ENCODE measurements at places on chromosomes 1 and 21. TPM values are rescaled to one million over a fixed set of nuclear protein-coding genes. Genes with fewer than 3 reads are reported as not detected.

GRCh38 chr1:2300004-2300771 lies 72.1 kb downstream of the SKI start:
- peak; percentile 67 for DNase-seq
- H3K4me1 ChIP-seq, result peaks cover 44% of the 10 kb centered on the region
- no peaks in the 10 kb centered on the region for H3K27me3 ChIP-seq
- peak overlapping the region; percentile 91 for H3K27ac ChIP-seq
- H3K4me3 ChIP-seq, result peak overlapping the region; percentile 77

- DNase-seq, result no peak
- H3K4me1 ChIP-seq, result no peaks in the 10 kb centered on the region
- peaks cover 11% of the 10 kb centered on the region for H3K27me3 ChIP-seq
- no peak overlapping the region for H3K27ac ChIP-seq
- no peak overlapping the region for H3K4me3 ChIP-seq
- H3K36me3 ChIP-seq, result no peaks in the 10 kb centered on the region
These were observed 40.4 kb downstream of the ZNF691 start for GRCh38 chr1:42886800-42887199.

DNA sequence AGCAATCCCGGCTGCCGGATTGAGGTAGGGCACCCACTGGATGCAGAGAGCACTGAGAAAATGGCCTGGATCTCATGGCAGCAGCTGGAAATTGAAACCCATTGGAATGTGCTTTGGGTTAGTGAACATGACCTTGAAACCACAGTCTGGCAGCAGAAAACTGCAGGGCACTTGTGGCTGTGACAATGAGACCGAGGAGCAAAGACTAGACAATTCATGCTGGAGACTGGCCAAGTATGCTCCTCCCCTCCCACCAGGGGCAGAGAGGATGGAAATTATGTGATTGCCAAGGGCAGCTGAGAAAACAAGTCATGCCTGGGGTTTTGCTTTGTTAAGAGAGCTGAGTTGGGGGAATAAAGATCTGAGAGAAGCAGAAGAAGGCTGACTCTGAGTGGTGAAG lies 60.7 kb downstream of the ZNF697 start:
- H3K4me3 ChIP-seq, result no peak overlapping the region
- H3K27ac ChIP-seq, result no peak overlapping the region
- DNase-seq, result no peak
- H3K36me3 ChIP-seq, result no peaks in the 10 kb centered on the region

GRCh38 chr1:228472655-228473054 lies 14.5 kb upstream of the RNF187 start:
- H3K4me1 ChIP-seq, result peaks cover 29% of the 10 kb centered on the region
- DNase-seq, result no peak
- peak overlapping the region; percentile 49 for H3K27ac ChIP-seq
- peak overlapping the region; percentile 13 for H3K4me3 ChIP-seq
- H3K36me3 ChIP-seq, result no peaks in the 10 kb centered on the region

DNA sequence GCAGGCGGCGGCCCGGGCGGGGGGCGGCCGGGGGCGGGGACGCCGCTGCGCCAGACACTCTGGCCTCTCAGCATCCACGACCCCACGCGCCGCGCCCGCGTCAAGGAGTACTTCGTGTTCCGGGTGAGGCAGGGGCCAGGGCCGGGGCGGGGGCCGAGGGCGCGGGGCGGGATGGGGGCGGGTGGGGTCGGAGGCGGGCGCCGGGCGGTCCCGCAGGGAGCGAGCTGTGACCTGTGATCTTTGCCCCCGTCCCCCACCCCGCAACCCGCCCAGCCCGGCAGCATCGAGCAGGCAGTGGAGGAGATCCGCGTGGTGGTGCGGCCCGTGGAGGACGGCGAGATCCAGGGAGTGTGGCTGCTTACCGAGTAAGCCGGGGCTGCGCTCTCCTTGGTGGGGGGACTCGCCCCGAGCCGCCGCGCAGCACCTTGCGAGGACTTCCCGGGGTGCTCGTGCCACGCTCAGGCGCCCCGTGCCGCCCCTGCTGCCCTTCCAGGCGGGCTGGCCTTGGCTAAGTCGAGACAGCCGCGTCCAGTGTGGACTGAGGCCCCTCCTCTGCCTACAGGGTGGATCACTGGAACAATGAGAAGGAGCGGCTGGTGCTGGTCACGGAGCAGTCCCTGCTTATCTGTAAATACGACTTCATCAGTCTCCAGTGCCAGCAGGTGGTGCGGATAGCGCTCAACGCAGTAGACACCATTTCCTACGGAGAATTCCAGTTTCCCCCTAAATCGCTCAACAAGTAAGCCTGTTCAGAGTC lies 514 bp downstream of the TPRG1L start:
- peaks cover 6% of the 10 kb centered on the region for H3K36me3 ChIP-seq
- peak overlapping the region; percentile 6 for H3K27ac ChIP-seq
- H3K4me1 ChIP-seq, result peaks cover 27% of the 10 kb centered on the region
- peaks cover 8% of the 10 kb centered on the region for H3K27me3 ChIP-seq

- no peak overlapping the region for H3K4me3 ChIP-seq
- peaks cover 3% of the 10 kb centered on the region for H3K27me3 ChIP-seq
- no peak overlapping the region for H3K27ac ChIP-seq
- H3K36me3 ChIP-seq, result no peaks in the 10 kb centered on the region
- H3K4me1 ChIP-seq, result no peaks in the 10 kb centered on the region
These were observed 116.8 kb downstream of the KCNH1 start for GRCh38 chr1:211017075-211017718.

DNA sequence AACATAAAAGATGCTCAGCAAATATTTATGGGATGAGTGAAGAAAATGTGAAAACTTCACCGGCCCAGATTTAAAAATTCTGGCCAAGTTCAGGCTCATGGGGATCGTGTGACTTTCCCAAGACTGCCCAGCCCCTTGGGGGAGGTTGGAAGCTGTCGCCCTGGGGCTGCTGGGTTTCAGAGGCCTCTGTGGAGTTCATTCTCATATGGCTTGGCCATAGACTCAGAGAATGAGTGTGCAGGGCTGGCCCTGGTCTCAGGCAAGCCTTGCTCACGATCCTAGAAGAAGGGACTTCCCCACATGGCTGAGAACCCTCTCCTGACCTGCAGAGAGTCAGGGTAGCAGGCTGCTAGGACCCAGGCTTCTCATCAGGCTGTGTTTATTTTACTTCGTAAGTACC lies 24.6 kb downstream of the PADI2 start:
- H3K4me1 ChIP-seq, result no peaks in the 10 kb centered on the region
- H3K4me3 ChIP-seq, result no peak overlapping the region
- H3K27me3 ChIP-seq, result no peaks in the 10 kb centered on the region
- no peak for DNase-seq
- no peaks in the 10 kb centered on the region for H3K36me3 ChIP-seq

DNA sequence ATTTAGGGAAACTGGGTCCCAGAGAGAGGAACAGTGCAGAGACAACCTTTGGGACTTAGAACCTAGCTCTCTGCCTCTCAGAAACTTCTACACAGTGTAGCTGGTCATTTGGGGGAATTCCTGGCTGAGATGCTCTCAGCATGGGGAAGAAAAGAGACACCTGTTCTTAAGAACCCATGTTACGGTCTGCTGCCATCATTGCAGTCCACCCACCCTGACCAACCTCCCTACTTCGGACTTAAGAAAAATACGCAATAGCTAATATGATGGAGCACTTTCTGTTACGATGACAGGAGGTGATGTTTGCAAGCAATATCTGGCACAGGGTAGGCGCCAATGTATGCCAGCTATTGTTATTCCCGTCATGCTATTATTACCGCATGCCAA lies 177.9 kb downstream of the IGSF21 start:
- no peaks in the 10 kb centered on the region for H3K4me1 ChIP-seq
- H3K27ac ChIP-seq, result no peak overlapping the region
- no peaks in the 10 kb centered on the region for H3K36me3 ChIP-seq

DNA sequence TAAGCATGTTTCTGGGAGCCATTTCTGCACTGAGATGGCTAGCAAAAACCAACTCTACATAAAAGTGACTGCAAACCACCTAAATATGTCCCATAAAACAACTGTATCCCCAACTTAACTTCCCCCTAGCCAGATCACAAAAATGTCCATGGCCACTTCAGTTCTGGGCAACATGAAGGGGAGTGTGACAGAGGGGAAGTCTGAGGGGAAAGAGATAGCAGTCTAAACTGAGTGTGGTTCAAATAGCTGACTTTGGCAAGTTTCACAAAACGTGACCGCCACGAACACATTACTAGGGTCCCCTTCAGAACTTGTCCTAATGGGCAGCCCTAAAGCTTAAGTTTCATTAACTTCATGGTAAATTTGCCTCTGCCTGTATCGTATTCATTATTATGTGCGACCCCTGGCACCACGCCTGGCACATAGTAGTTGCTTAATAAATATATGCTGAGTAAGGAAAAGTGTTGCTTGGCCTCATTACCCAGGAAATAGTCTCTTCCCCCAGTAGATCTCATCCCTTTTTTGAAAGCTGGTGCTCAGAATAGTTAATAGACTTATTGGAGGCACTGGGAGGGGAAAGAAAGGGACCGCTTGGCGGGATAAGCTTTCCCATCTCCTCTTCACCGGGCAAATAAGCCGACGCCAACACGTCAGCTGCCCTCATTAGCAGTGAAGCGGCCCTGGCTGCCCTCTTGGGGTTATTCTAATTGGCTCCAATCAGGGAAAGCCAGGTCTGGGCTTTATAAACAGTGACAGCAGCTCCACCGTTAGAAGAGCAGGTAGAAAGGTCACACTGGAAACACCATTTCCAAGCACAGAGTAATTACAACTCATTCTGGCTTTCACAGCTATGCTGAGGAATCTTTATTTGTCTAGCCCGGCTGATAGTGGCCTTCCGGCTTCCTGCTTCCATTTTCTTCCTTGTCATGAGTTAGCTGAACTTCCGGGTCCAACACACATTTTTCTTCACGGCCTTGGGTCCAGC lies 122.1 kb downstream of the LRIG2 start:
- H3K27me3 ChIP-seq, result no peaks in the 10 kb centered on the region
- H3K4me3 ChIP-seq, result no peak overlapping the region
- no peak overlapping the region for H3K27ac ChIP-seq
- H3K36me3 ChIP-seq, result no peaks in the 10 kb centered on the region

GRCh38 chr1:235923466-235924021 lies 56.8 kb upstream of the LYST start:
- peaks cover 4% of the 10 kb centered on the region for H3K36me3 ChIP-seq
- H3K4me1 ChIP-seq, result peaks cover 42% of the 10 kb centered on the region
- H3K4me3 ChIP-seq, result peak overlapping the region; percentile 29
- H3K27ac ChIP-seq, result peak overlapping the region; percentile 31
- no peaks in the 10 kb centered on the region for H3K27me3 ChIP-seq

DNA sequence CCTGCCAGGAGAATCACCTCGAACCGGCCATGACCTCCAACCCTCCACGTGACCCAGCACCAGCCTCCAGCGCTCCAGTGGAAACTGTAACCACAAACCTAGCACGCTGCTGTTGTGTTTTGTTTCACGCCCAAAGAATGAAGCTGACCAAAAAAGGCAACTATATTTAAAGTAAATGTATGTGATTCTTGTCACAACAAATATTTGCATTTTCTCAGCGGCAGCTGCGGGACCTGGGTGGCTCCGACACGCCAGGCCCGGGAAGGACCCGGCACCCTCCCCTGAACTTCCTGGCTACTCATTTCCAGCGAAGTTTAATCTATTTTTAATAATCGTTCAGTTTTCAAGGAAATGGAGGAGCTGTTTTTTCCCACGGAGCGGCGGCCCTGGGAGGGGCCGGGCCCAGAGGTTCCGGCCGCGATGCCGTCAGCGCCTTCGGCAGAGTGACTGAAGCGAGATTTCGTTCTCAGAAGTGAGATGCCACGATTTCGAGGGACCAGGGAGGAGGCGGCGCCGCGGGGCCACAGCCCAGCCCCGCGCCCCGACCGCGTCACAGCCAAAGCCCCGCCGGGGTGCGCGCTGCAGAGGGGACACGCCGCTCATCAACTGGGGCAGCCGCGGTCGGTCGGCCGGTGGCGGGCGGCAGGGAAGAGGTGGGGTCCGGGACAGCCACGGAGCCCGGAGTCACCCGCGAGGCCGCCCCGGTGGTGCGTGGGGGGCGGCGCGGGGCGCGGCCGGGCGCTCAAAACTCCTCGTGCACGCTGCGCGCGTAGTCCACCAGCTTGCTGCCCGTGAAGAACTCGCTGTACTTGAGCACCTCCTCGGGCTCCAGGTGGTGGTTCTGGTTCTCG lies 3.0 kb upstream of the TNFRSF4 start:
- no peak for DNase-seq
- peaks cover 46% of the 10 kb centered on the region for H3K4me1 ChIP-seq
- H3K36me3 ChIP-seq, result peaks cover 37% of the 10 kb centered on the region
- H3K27ac ChIP-seq, result peak overlapping the region; percentile 99

DNA sequence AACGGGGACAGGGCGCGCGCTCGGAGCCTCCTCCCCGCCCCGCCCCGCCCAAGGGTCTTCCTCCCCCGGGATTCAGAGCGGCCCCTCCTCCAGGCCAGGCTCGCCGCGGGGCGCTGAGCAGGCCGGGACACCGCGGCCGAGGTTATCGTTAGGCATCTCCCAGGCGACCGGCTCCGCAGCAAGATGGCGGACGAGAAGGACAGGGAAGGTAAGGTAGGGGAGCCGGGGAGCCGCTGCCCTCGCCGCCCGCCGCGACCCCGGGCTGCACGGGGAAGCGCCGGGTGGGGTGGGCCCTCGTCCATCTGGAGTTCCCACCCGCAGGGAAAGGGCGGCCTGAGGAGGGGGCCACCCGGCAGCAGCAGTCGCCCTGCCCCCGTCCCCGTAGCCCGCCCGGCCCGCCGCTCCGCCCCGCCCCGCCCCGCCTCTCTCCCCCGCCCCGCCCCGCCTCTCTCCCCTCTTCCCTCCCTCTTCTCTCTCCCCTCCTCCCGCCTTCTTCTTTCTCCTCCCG lies 105.9 kb upstream of the HNRNPU start:
- H3K4me1 ChIP-seq, result peaks cover 21% of the 10 kb centered on the region
- H3K27me3 ChIP-seq, result peaks cover 2% of the 10 kb centered on the region
- peaks cover 3% of the 10 kb centered on the region for H3K36me3 ChIP-seq

DNA sequence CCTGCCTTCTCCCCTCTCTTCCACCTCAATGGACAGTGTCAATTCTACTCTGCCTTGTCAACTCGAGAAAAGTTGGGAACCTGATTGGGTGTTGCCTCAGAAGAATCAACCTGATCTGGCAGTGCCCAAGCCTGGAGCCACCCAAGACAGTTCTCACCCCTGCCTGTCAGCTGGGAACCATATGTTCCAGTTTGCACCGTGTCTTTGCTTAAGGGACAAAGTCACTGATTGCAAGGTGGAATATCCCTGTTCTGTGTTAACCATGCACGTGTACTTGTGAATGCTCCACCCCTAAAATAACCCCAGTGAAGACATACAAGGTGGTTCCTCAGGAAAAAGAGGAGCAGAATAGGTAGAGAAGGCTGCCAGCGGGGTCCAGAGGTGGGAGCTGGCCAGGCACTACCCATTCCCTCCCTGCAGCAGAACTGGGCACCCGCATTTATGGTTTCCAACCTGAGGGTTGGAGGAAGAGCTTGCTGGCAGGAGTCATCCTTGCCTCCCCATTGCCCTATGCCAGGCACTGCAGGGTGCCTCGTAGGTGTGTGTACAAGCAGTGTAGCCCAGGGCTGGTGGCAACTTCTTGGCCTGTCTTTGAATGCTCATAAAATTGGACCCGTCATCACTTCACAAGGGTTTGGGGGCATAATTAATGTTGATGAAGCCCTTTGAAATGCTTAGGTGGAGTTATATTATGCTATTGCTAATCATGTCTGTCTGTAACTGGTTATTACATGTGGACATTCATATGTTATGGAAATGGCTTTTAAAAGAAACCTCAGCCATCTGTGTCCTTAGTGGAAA lies 11.3 kb downstream of the NIPAL3 start:
- no peaks in the 10 kb centered on the region for H3K27me3 ChIP-seq
- DNase-seq, result no peak
- H3K27ac ChIP-seq, result no peak overlapping the region
- no peak overlapping the region for H3K4me3 ChIP-seq
- peaks cover 25% of the 10 kb centered on the region for H3K4me1 ChIP-seq

GRCh38 chr1:183883623-183884022 lies 78.7 kb downstream of the RGL1 start:
- H3K36me3 ChIP-seq, result peaks cover 14% of the 10 kb centered on the region
- H3K27me3 ChIP-seq, result no peaks in the 10 kb centered on the region
- H3K27ac ChIP-seq, result no peak overlapping the region
- DNase-seq, result no peak
- H3K4me1 ChIP-seq, result peaks cover 20% of the 10 kb centered on the region

SMCP gene
- total RNA-seq, result not detected

CFAP126 gene
- not detected for total RNA-seq

LAMTOR5 gene
- total RNA-seq, result 163 TPM

MTF2 gene
- 71.0 TPM for total RNA-seq

CCDC27 gene
- total RNA-seq, result not detected

All from activated T-helper 1 cell treated with anti-CD3 and anti-CD28 coated beads, Interleukin-12 subunit alpha, Interleukin-12 subunit beta, Interleukin-2, Interleukin-4 antibody, amounts not matched to agents 30 ng/mL and 10 ng/mL and 1 ng/mL, durations not matched to agents 14 hours and 24 hours and 36 hours (primary cell).